NCI-H187 (cell line): ENCODE measurements at places on chromosomes 2 and 18.
A peak's percentile ranks its signal among the peaks of the same experiment; 100 is the strongest.

GRCh38 chr2:218079943-218080913, 11.2 kb downstream of the RUFY4 start:
- no peak for DNase-seq

DNA sequence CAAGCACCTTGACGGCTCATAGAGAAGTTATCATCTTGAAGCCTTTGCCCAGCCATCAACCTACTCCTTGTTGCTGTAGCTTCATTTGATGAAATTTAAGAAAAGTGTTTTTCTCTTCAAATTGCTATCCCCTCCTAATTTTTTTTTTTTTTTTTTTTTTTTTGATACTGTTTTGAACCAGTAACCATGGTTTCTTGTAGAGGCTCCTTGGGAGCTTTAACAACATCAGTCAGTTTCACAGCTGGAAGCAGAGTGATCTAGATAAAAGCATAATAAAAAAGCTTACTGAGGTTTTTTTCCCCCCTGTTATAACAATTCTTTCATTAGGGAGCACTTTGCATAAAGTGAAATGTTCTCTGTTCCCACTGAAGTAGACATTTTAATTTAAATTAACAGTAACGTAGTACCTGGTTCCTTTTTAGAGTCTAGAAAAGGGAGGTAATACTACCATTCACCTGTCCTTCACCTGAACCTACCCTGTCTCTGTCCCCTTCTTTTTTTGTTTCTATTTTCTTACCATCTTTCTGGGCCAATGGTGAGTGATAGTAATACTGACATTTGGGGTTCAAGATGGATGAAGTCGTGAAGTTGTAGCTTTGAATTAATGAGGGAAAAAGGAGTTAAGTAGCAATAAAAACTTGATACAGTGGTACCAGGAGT, 101.5 kb downstream of the NCOA1 start:
- no peak for DNase-seq

DNA sequence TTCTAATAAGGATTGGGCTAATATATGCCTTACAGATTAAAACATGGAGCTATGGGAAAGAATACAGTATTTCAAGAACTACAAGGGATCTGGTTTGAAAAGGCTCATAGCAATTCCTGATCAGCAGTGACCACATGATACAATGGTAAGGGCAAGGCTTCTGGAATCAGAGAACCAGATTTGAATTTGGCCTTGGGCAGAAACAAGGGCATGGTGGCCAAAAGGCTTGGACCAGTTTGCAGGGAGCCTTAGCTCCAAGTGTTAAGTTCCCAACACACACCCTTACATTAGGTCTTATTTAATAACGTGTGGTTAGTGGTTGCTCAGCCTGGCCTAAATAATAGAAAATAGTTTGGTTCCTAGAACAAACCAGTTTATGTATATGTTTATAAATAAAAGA, 87.7 kb downstream of the ZAP70 start:
- no peak for DNase-seq

- no peak for DNase-seq
Observed at GRCh38 chr2:239290618-239291474, 110.0 kb downstream of the HDAC4 start.

DNA sequence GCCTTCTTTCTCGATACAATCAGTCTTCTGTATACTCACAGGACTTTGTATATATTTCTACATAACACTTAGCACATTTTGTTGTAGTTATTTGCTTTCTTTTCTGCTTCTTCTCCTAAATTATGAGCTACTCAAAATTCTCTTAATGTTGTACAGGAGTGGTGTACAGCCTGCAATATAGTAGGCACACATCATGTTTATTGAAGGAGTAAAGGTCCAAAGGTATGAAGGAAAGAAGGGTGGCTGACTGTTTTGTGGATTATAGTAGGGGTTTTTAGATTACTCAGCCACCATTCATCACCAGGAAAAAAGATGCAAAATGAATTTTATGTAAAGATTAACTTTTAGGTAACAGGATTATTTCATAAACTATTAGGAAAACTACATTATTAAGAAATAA, 54.1 kb downstream of the C18orf54 start:
- no peak for DNase-seq

GRCh38 chr18:57708288-57708687, 86.7 kb upstream of the NARS1 start:
- DNase-seq: no peak

DNA sequence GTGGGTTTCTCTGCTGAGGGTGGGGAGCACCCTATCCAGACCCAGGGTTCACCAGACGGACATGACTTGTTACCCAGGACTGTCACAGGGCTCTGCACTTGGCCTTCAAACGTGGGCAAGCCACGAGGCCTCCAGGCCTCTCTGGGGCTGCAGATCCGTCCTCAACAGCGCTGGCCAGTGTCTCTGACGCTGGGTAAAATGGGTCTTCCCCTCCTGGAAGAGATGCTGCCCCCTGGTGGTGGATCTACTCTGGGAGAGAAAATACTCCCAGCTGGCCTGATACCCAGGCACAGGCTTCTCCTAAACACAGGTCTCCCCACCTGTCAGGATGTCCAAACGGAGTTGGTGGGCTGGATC, 3.7 kb downstream of the GPR17 start:
- DNase-seq: peak; percentile 22

GRCh38 chr2:195331129-195331528, 325.9 kb upstream of the SLC39A10 start:
- DNase-seq: no peak

- no peak for DNase-seq
Observed at GRCh38 chr18:11258039-11258610, 108.8 kb upstream of the PIEZO2 start.

GRCh38 chr2:240168041-240168440, 27.6 kb upstream of the OTOS start:
- no peak for DNase-seq

DNA sequence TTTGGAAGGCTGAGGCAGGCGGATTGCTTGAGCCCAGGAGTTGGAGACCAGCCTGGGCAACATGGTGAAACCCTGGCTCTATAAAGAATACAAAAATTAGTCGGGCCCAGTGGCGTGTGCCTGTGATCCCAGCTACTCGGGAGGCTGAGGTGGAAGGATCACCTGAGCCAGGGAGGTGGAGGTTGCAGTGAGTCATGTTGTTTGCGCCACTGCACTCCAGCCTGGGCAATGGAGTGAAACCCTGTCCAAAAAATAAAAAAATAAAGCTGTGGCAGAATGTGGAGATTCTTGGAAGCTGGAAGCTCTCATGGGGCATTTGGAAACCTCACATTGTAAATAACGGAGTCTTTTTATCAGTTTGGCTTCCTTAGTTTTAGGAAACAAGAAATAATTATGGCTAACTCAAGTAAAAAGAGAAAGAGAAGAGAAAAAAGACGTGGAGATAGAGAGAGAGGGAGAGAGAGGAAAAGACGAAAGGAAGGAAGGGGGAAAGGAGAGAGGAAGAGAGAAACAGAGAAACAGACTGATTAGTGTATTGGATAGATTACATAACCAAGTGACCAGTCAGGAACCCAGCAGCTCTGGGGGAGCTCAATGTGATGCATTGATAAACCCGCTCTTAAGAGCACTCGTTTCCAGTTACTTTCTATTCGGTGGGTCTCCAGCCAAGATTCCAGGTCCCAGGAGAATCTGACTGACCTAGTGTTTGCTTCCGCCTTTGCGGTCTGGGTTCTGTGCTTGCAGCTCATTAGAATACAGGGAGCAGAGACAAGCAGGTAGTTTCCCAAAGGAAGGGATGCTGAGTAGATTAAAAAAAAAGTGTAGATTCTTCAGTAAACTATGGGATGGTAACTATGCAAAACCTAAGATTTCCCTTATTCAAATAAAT, 1.1 kb upstream of the SPAST start:
- DNase-seq: peak; percentile 31

- no peak for DNase-seq
Observed at GRCh38 chr18:3879114-3879835, 429.3 kb downstream of the TGIF1 start.

DNA sequence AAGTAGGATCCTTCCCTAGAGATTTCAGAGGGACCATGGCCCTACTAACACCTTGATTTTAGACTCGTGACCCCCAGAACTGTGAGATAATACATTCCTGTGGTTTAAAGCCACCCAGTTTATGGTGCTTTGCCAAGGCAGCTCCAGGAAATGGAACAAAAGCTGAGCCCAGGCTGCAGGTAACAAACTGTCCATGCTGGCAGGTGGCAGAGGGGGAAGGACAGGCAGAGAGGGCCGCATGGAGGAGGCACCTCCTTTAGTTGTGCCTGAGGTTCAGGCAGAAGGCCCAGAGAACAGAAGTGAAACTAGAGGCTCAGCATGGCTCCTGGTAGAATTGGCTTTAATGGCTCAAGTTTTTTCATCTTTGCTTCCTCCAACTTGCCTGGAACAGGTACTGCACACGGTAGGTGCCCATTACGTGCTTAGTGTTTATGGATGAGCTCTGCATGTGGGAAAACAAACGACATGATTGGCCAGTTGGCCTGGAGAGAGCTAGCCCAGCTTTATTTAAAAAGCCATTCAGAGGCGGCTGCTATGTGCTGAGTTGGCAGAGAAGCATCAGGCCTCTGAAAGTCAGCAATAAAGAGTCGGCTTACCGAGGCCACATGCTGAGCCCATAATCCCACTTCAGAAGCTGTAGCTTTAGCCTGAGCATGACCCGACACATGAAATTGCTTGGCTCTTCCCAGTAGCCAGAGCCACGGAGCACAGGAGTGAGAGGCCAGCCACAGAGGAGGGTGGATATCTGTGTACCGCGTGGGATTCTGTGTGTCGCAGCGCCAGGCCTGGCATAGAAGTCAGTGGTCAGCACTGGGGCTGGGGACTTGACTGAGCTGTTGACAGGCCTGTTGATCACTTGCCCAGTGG, 36.5 kb downstream of the HS1BP3 start:
- DNase-seq: peak; percentile 59

DNA sequence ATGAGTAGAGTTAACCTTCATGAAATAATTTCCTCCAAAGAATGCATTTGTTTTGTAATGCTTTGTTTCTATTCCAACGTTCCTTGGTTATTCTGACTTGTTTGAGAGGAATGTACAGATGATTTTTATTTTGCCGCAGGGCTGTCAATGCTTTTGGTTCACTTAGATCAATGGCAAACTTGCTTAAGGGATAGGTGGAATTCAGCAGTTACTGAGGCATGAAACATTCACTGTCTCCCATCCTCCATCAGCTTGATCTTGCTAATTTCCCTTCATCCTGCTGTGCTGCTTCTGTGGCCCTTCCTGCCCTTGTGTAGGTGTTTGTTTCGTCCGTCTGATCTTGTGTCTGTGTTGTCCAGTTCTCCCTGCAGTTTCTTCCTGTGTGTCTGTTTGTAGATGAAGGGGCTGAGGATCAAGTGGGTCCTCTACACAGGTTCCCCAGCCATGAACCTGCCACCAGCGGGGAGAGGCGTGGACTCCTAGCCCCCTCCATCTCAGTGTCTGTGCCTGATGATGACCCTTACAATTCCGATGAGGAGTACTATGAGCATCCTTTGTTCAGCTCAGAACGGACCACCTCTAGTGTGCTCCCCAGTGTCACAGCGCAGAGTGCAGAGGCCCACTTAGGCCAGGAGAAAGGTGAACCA, 84.2 kb upstream of the UNC80 start:
- no peak for DNase-seq

GRCh38 chr2:59322005-59322404, 1080.9 kb upstream of the FANCL start:
- DNase-seq: no peak

DNA sequence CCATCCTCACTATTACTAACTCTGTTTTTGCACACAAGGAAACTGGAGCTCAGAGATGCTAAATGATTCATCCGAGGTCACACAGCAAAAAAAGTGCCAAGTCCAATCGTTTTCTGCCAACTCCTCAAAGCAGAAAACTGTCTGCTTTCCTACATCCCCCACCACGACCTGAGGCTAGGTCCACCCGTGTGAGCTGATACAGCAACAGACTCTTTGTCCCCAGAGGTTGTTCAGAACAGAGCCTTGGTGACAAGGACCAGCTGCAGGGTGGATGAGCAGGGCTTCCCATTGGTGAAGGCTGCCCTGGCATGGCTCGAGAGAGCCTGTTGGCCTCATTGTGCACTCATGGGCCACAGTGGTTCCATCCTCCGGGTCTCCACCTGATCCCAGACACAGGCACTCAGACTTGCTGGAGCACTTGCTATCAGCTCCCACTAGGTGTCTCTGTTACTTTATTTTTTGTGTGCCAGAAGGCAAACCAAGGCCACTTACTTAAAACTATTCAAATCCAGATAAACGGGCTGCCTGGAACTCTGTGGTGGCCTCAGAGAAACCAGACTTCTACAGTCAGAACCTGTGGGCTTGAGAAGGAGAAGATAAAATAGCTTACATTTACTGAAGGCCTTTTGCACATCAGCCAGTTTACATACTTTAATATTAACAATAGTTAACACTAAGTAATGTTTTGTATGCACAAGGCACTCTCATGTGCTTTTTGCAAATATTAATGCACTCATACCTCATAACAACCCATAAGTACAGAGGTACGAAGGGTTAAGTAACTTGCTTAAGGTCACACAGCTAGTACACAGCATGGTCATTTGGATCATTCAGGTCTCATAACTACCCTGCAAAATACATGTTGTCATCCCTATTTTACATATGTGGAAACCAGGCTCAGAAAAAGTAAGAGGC, 62.9 kb upstream of the CTIF start:
- DNase-seq: peak; percentile 14

DNA sequence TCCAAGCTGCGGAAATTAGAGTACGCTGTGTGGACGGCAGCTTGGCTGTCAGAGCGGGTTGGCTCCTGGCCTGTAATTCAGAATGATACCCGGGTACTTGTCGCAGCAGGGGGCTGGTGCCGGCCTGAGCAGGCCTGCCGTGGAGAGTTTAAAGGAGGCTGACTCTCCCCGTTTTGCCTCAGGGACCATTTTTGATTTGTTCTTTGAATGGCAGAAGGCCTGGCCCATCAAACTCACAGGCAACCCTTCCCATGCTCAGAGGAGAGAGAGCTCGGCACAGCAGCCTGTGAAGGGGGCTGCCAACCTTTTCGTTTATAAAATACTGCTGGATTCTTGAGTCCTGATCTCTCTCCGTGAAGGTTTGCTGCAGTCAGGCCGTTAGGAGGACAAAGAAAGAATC, 151.3 kb downstream of the KLHL29 start:
- no peak for DNase-seq

DNA sequence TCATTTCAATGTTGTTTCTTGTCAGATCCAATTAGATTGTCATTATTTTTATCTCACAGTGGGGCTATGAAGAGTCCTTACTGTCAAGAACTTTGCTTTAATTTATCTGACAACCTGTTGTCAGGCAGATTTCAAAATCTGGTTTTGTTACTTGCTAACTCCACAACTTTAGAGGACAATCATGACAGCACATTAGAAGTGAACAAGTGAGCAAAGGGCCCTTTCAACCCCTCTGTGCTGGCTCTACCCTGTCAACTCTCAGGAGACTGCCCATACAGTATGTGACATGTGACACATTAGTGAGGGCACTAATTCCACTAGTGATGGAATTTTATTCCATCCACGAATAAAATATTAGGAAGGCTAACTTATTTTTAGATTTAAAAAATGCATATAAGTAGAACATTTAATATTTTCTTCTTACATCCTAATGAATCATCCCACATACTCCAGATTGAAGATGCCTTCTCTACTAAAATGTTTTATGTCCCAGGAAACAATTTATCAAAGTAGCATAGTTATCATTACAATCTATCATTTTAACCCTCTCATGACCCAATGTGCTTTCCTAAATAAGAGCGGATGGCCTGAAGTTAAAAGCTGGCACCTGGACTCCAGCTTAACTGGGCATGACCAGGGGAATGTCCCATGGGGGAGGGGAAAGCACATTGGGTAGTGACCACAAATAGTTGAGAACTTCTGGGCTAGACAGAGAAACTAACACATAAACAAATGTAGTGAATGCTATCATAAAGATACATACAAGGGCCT, 97.6 kb upstream of the PPP1CB start:
- DNase-seq: no peak
